ENCODE measurements at places on chromosomes 7 and 10.

GRCh38 chr7:45586542-45587520 lies 12.7 kb downstream of the ADCY1 start:
- DNase-seq = no peak

GRCh38 chr7:140691376-140692045 lies 5.0 kb upstream of the NDUFB2 start:
- no peak for DNase-seq

- DNase-seq = peak; percentile 96
Observed at GRCh38 chr7:44986218-44987053, 7.6 kb upstream of the MYO1G start.

DNA sequence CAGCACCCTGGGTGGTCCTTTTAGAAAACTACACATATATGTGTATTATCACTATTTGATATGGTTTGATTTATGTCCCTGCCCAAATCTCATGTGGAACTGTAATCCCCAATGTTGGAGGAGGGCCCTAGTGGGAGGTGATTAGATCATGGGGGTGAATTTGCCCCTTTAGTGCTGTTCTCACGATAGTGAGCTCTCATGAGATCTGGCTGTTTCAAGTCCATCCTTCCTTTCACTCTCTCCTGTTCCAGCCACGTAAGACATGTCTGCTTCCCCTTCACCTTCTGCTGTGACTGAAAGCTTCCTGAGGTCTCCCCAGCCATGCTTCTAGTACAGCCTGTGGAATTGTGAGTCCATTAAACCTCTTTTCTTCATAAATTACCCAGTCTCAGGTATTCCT lies 37.3 kb downstream of the DOCK4 start:
- no peak for DNase-seq

DNA sequence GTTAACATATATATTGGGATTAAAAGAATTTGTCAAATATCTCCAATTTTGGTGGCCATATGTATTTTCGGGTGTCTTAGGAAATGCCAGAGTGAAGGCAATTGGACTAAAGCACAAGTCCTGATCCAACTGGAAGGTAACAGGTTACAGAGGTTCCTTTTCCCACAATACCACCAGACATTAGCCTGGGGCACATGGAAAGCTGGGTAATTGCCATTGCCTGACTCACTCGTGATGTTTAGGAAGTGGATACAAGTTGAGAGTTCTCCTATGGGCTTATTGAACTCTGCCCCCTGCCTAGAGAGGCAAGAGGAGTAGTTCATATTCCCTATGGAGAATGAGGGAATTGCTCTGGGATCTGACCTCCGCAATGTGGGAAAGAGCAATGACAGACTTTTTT lies 5.7 kb downstream of the DNAH11 start:
- DNase-seq = no peak

- DNase-seq = no peak
Observed at GRCh38 chr7:157205438-157205837, 66.7 kb downstream of the UBE3C start.

DNA sequence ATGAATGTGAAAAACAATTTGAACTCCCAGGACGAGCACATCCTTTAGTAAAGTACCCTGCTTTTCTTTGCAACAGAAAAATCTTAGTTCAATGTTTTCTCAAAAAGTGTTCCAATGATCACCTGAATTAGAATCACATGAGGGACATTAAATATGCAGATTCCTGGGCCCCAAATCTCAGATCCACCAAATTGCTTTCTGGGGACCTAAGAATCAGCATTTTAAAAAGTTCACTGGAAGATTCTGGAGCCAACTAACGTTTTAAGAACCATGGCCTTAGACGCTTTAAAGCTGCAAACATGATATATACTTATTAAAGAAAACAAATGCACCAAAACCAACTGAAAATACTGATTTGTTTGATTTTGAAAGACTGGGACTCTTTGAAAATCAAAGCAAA lies 143.4 kb upstream of the TMEM168 start:
- DNase-seq = no peak

DNA sequence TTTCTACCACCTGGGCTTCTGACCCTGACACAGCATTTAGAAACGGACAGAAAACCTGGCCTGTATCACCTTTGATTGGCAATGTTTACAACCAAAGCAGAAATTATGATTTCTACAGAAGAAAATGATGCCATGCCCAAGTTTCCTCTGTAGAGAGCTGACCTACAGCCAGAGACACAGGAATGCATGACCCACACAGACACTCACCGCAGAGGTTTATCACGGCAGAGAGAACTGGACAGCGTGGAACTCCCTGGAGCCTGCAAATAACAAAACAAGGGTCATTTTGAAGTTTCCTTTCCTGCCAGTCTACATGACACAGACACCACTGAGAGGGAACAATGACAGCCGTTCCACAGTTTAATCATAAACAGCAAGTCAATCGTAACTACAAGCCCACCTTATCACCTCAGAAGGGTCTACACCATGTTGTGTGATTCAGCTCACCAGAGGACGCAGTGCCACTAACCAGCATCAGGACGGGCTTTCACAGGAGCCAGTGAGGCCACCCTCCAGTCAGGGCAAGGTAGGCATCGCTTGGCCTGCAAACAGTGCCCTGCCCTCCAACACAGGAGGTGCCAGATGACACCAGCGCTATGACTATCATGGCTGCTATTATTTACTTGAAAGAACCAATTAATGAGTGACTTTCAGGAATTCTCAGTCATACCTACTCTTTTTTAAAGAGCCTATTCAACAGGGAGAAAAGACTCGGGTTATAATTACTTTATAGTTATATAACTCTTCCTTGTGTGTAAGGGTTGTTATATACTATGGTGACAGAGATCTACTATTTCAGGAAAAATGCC lies 139.9 kb downstream of the TNS3 start:
- no peak for DNase-seq

- DNase-seq = no peak
Observed at GRCh38 chr10:92678206-92678605, 11.5 kb upstream of the HHEX start.

GRCh38 chr10:110336111-110336721 lies 31.5 kb upstream of the SMNDC1 start:
- DNase-seq = no peak

- no peak for DNase-seq
Observed at GRCh38 chr7:5574770-5575269, 151.2 kb upstream of the TNRC18 start.

GRCh38 chr7:137881607-137882260 lies 35.0 kb upstream of the DGKI start:
- no peak for DNase-seq

DNA sequence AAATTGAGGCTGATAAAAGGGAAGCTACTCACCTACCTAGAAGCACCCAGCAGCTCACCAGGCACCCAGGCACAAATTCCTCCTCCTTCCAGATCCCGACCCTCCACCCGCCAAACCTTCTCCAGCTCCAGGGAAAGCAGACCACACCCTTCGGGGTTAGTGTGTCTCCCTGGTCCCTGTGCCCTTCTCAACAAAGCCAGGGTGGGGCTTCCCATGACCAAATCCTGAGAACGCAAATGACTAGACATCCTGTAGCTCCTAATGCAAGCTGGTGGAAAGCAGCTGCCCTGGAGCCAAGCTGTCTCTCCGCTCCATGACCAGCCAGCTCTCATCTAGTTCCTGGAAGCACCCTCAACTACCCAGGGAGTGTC lies 4.4 kb downstream of the TBX20 start:
- DNase-seq = no peak

DNA sequence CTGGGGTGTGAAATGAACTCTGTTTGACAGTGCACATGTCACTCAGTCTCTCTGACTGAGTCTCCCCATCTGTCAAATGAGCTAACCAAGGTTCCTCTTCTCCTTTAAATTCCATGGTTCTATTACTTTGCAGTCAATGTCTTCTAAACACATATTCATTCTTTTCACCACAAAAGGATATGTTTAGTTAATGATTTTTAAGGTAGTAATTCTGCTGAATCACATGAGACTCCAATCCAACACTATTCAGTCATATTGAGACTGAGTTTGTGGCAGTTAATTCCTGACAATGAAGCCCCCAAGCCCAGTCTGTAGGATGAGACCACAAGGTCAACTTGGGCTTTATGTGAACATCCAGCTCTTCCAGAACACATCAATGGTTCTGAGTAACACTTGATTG lies 85.3 kb downstream of the CALN1 start:
- DNase-seq = no peak

GRCh38 chr10:52668024-52668423 lies 104.6 kb downstream of the MBL2 start:
- DNase-seq = no peak

GRCh38 chr10:123269675-123270074 lies 115.5 kb downstream of the BUB3 start:
- no peak for DNase-seq

DNA sequence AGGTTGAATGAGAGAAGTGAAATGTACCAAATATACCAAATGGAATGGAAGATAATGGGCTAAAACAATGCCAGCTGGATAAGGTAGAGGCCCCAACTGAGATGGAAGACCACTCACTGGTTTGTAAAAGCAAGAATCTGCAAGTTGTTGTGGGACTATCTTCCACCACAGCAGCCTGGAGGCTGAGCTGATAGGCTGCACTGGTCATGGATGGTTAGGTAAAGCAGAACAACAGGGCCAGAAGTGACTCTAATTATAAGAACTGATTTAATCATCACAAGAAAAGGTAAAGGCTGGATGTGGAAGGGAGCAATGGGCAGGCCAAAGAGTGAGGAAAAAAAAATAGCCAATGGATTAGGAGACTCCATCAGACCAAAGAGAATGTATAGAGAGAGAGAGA lies 11.8 kb downstream of the TFEC start:
- DNase-seq = no peak

DNA sequence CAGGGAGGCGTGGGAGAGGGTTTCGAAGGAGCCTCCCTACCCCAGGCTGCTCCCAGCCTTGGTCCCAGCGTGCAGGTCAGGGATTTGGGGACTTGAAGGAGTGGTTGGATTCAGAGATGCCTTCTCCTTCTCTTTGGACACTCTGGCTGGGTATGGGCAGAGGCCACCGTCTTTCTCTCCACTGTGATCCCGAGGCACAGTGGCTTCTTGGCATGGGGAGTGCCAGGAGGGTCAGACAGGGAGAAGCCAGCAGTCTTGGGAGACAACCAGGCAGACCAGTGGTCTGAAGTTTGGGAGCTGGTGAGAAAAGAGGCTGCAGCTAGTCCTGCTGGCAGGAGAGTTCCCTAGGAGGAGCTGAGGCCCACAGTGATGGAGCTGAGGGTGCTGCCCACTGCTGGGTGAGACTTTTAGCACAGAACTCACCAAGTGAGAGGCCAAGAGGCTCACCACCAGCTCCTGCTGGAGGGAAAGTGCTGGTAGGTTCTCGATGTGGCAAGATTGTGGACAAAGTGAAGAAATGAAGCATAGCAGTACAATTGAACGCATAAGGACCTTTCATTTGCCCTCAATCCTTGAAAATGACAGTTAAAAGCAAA lies 35.2 kb upstream of the WDFY4 start:
- DNase-seq = no peak

- DNase-seq = no peak
Observed at GRCh38 chr7:5470167-5470532, 46.5 kb upstream of the TNRC18 start.

- DNase-seq = no peak
Observed at GRCh38 chr7:32298408-32299132, 191.6 kb downstream of the LSM5 start.

GRCh38 chr10:122251459-122252255 lies 19.4 kb upstream of the BTBD16 start:
- no peak for DNase-seq

Measured in T-cell (primary cell).